ENCODE measurements at places on chromosomes 2 and 18.

GRCh38 chr2:197209742-197210408 lies 100.7 kb downstream of the ANKRD44 start:
- DNase-seq: no peak

DNA sequence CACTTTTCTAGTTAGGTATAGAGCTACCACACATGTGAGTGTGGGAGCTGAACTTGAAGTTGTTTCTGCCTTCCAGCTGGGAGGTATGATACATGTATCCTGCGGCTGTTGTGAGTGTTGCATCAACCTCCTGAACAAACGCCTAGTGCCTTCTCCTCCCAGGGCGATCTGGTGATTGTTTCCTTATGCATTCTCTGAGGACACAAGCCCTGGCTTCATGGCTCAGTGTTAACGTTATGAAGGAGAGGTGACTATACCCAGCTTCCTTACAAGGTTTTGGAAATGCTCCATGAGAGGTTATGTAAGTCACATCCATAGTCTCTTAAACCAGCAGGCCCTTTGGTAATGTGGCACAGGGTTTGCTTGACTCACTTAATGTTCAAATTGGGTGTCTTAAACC lies 64.9 kb downstream of the SPRED2 start:
- DNase-seq: no peak

GRCh38 chr18:78586586-78586985 lies 393.0 kb upstream of the SALL3 start:
- no peak for DNase-seq

- DNase-seq: no peak
Observed at GRCh38 chr18:40215979-40216378, 1739.1 kb upstream of the PIK3C3 start.

DNA sequence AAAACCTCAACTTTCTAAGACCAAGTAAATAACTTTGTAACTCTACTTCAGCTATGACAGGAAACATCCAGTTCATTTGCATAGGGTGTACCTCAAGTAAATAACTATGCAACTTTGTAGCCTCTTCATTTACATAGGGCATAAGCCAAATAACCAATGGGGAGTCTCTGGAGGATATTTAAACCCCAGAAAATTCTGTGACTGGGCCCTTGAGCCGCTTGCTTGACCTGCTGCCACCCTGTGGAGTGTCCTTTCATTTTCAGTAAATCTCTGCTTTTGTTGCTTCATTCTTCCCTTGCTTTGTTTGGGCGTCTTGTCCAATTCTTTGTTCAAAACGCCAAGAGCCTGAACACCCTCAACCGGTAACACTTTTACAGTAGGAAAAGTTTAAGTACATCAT lies 1112.7 kb upstream of the NRXN1 start:
- DNase-seq: no peak

DNA sequence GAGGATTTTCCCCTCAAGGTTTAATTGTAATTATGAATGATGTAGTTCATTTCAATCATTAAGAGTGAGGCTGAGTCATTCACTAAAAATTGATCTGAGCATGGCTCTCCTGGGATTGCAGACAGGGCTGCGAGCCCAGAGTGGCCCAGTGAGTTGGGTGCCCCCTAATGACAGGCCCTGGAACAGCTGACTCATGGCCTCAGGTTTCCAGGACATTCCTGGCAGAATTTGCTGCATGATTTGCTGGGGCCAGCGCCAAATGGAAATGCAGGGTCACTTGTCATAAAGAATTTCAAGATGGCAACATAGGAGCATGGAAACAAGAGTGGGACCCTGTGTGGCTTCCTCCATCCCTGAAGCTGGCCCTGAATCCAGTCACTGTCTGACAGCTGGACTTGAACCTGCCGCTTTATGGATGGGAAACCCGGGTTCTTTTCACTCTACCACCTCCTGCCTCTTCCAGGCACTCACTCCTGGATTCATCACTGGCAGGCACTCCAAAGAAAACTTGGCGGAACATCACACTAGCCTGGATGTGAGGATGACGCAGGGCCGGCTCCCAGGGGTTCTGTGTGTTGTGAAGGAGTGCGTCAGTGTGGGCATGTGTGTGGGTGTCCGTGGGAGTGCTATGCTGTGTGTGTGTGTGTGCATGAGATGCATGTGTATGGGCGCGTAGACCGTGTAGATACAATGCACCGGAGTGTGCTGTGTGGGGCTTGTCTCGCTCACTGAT lies 15.2 kb downstream of the OTOF start:
- no peak for DNase-seq

DNA sequence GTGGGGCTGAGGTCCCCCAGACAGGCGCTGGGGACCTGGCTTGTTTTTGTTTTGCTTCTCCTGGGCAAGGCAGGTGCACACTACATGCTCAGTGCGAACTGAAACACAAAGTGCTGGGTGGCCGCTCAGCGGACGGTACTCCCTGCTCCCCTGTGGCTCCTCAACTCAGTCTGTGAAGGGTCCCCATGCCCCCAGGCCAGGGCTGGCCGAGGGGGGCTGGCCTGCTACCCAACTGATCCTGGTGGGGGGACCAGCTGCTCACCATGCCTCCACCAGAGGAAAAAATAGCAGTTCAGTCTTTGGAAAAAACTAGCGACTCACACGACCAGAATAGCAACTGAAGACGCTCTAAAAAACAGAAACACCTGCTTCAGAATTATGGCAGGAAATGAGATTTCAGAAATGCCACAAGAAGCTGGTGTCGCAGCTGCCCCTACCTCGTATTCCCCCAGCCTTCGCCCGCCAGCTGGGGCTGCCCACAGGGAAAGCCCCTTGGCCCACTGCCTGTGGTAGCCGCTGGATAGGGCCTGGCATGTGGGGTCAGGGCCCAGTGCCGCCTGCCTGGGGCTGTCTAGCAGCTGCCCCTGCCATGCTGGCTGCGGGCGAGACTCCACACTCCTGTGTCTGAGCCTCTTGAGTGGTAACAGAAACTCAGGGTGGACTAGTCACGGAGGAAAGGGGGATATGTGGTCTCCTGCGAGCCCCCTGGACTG lies 43.7 kb downstream of the MEX3C start:
- peak; percentile 15 for DNase-seq

GRCh38 chr2:29991086-29991485 lies 69.7 kb upstream of the ALK start:
- no peak for DNase-seq

DNA sequence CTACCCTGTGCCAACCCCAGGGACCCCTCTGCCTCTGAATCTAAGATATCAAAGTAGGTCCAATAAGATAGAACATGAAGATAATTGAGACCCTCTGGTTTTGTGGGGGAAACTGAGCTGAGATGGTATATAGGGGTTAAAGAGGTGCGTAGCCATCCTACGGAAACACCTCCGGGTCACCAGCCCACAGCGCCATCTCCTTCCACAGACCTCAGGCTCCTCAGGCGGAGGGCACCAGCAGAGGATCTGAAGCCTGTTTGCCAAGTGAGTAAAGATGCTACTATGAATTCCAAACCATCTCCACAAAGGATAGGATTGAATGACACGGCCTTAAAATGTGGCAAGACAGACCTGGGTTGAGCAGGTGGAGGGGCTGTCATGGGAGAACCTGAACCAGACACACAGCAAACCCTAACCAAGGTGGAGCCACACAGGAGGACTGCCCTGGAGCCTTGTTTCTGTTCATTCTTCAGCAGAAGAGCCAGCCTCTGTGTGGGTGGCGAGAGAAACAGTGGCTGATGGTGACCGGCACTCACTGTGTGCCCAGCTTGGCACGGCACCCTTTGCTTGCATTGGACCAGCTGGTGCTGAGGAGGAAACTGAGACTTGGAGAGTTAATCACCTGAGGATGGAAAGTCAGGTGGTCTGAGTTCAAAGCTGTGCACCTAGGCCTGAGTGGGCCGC lies 10.2 kb downstream of the GBX2 start:
- no peak for DNase-seq

DNA sequence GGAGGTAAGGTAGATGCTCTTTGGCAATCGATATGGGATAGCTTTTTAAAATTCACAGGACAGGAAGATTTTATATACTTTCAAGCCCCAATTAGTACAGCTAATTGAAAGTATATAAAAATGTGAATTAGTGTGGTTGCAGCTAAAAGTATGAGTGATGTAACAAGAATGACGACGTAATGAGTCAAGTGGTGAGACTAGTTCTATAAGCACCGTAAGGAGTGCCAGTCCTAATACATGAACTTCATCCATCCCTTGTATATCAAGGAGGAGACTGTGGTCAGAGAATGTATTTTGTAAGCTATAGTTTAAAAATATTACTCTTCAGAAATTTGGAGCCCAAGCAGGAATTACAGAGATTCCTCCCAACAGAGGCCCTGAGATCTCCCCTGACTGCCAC lies 25.8 kb downstream of the DNAJC27 start:
- DNase-seq: no peak

DNA sequence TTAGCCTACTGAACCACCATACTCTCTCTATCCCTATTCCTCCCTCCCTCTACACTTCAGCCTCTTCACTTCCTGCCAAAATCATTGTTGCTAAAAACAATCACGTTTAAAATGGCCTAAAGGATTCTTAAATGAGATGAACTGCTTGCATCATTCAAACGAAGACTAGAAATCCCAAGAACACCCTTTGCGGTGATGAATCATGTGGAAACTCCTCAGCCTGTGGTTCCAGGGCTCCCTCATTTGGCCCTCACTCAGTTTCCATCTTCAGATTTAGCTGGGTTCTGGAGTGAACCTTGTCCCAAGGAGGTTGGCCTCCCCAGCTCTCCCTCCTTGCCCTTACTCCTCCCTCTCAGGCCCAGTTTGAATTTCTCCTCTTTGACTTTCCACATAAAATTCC lies 125.6 kb upstream of the CDC42EP3 start:
- no peak for DNase-seq

GRCh38 chr2:133377599-133377998 lies 190.7 kb downstream of the NCKAP5 start:
- DNase-seq: no peak

DNA sequence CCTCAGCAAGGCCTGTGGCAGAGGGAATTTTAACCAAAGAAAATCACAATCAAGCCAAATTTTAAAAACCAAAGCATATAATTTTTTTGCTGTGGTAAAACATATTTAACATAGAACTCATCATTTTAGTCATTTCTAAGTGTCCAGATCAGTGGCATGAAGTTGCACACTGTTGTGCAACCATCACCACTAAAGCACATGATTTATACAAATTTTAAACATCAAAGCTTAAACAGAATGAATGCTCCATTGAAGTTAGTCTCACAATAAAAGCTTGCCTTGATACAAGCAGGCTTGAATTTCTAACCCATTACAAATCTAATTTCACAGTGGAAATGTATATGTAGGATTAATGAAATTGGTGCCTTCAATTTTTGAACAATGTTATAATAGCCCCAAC lies 31.2 kb downstream of the FTCDNL1 start:
- DNase-seq: no peak

DNA sequence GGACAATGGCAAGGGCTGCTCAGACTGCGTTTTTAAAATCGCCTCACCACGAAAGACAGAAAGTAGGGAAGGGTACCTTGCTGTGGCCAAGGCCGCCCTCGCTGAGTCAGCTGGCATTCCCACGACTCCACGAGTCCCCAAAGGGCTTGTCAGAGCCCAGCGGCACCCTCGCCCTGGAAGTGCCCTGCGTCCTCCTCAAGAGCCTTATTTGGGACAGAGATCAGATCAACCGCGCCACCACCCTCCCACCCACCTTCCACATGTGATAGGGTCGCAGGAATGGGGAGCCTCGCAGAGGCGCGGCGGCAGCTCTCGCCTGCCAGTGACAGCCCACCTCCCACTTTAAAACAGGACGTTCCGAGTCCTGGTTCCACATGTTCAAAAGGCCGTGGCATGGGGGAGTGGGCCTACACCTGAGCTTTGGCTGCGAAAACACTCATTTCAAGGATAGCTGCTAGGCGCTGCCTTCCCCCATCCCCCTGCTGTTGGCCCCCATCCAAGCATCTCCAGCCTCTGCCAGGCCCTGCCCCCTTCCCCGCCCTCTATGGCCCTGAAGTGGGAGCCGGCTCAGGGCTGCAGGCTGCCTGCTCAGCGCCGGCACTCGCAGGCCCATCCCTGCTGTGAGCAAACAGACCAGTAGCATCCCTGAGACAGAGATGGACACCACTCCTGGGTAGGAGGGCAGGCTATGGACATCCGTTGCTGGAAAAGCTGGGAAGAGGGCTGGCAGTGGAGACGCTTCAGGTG lies 38.1 kb upstream of the ARHGEF4 start:
- DNase-seq: no peak

DNA sequence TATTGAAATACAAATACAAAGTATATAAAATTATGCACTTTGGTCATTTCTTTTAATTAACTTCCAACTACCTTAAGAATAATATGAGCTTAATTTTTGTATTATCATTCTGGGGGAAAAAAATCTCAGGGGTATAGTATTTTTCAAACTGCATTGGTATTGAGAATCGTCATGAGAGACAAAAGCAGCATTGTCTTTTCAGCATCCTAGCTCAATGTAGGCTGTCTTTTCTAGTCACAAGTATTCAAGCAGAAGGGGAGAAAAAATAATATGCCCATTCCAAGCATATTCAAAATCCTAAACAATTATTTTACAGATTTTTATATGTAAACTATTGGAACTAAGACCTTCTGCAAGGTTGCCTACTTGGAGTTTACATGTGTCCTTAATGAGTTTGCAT lies 693.3 kb downstream of the LRP1B start:
- DNase-seq: no peak

All from stimulated activated CD8-positive, alpha-beta memory T cell treated with anti-CD3 and anti-CD28 coated beads, Interleukin-7, amount 100 ng/mL, for 1 hour (primary cell).